ENCODE measurements at places on chromosomes 7 and 10.

DNA sequence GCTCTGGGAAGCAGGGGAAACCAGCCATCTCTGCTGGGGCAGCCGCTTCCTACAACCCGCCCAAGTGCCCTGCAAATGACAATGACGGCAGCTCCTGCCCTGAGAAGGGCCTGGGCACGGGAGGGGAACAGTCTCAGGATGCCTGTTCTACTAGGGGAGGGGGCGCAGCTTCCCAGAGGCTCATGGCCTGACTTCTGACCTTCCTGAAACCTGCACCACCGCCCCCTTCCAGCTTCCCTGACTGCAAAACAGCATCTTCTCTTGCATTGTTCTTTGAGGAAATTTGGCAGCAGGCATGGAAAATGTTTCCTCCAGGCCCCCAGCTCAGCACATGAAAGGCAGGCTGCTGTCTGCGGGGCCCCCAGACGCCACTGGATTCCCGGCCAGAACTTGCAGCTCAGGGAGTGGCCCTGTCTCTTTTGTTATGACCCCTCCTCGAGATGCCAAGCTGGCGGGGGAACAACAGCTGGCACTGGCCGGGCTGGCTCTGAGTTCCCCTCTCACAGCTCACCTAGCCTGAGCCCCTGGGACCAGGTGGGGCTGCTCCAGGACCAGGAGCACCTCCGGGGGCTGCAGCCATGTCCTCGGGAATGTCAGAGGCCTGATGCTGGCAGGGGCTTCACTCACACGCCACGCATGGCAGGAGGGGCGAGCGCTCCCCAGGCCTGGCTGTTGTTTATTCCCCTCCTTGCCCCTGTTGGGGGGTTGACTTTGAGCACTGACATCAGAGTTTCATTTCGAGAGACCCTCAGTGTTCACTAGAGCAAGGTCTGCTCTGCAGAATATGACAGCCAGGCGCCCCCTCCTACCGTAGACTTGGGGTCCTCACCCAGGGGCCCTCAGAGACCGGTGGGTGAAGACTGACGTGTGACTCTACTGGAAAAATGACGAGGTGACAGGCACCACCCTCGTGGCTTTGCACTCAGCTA lies 62.7 kb downstream of the CALML3 start:
- DNase-seq, result no peak

GRCh38 chr7:1961701-1962276 lies 271.0 kb downstream of the MAD1L1 start:
- DNase-seq, result no peak

GRCh38 chr10:33815776-33816175 lies 481.3 kb upstream of the NRP1 start:
- no peak for DNase-seq

- DNase-seq, result no peak
These were observed 95.4 kb downstream of the GSAP start for GRCh38 chr7:77320714-77321113.

DNA sequence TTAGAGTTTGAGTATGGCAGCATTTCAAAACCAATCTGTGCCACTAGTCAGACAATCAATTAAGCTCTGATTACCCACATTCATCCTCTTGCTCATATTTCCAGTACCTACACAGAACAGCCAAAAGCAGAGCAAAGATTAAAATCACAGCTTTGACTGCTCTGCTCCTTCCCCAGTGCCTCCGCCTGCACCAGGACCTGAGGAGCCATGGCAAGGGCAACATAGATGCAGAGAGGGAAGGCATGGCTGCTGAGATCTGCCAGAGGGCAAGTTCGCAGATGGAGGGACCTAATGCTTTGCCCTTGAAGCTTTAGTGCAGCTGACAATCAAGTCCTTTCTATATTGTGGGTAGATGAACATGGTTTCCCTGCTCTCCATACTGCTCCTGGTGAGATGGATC lies 148.1 kb downstream of the HTR7 start:
- DNase-seq, result no peak

GRCh38 chr10:114556236-114557122 lies 101.6 kb downstream of the ABLIM1 start:
- DNase-seq, result no peak

DNA sequence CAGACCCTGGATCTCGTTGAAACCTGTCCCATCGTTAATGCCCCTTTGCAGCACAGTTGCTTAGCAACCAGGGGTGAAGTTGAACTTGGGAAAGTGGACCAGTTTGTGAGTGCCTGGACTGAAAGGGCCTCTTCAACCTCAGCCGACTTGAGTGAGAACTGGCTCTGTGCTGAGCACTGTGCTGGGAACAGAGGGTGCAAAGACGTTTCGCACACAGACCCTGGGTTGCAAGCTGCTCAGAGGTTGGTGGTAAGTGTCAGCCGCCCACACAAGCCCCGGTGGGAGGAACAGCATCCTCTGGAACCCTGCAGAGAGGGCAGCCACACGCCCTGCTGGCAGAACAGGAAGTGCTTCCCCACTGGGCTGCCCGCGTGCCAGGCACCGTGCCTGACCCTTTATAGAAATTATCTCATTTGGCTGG lies 89.2 kb downstream of the CARD11 start:
- DNase-seq, result no peak

- DNase-seq, result no peak
These were observed 29.2 kb upstream of the EGFR start for GRCh38 chr7:54989453-54990225.

GRCh38 chr7:40810274-40810673 lies 675.5 kb downstream of the SUGCT start:
- no peak for DNase-seq

- no peak for DNase-seq
These were observed 126.5 kb downstream of the SLIT1 start for GRCh38 chr10:97059006-97059871.

DNA sequence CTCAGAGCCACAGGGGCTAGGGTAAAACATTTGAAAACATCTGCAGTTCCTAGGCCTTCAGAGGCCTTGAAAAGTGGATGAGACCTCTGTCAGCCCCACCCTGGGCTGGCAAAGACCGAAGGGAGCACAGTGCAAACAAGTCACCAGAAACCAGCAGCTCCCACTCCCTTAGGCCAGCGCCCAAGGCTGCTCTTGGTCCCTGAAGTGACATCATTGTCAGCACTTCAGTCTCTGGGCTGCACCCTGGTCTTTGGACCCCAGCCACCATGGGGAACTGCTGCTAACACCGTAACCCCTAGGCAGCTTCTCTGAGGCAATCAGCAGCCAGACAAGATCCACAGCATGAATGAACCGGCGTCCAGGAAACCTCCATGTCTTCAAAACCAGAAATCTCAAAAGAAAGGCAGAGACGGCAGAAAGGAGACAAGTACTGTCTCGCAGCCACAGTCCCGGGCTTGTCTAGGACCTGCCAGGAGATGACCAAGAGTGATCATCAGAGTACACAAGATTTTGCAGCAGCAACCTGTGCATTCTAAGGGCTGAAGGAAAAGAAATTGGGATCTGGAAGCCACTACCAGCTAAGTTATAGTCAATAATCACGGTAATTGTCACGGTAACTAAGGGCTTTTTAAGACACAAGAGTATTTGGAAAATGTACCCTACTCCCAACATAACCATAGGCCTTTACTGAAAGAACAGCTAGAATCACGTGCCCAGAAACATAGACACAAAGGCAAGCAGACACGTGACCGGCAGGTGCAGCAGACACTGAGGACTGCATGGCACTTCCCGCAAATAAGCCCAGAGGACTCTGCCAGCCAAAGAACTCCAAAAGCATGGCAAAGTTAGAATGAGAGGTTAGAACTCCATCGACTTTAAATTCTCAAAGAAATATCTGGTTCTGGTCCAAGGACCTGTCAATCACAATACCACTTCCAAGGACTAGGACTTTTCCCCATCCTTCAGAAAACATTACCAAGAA lies 23.3 kb downstream of the CPXM2 start:
- DNase-seq, result no peak

GRCh38 chr7:54015251-54015650 lies 526.9 kb upstream of the VSTM2A start:
- no peak for DNase-seq

- DNase-seq, result no peak
These were observed 61.2 kb downstream of the OAT start for GRCh38 chr10:124357561-124357885.

DNA sequence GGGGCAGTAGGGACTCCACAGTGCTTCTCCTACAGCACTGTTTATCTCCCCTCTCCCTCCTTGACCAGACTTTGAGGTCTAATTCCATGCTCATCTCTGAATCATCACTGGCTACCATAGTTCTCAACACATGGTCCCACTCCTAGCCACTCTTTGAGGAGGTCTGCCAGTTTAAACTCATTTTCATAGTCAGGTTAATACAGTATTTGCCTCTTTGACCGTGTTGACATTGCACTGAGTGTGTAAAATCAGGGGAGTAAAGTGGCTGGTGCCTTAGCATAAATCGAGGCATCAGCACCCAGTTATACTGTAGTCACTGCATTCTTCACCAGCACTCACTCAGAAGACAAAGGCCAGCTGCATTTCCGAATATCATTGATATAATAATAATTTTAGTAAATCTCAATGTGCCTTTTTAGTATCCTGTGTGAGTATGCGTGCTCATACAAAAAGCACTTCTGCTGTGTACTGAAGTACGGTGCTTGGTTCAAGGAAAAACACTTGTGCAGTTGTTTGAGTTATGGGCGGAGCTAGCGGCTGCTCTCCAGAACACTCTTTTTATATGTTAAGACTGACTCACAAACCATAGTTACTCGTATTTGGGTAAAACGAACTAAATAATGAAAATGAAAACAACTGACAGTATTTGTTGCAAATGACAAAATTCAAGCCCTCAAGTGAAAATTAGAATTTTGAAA lies 89.7 kb downstream of the GALNT11 start:
- DNase-seq, result no peak

- no peak for DNase-seq
These were observed 322 bp upstream of the RAMP3 start for GRCh38 chr7:45157286-45157652.

GRCh38 chr10:61626209-61626608 lies 36.5 kb upstream of the CABCOCO1 start:
- DNase-seq, result no peak

- no peak for DNase-seq
These were observed 61.0 kb downstream of the ITIH5 start for GRCh38 chr10:7605565-7606295.

GRCh38 chr7:98662289-98662688 lies 45.2 kb downstream of the NPTX2 start:
- no peak for DNase-seq

GRCh38 chr10:71444284-71445054 lies 47.7 kb downstream of the CDH23 start:
- no peak for DNase-seq

DNA sequence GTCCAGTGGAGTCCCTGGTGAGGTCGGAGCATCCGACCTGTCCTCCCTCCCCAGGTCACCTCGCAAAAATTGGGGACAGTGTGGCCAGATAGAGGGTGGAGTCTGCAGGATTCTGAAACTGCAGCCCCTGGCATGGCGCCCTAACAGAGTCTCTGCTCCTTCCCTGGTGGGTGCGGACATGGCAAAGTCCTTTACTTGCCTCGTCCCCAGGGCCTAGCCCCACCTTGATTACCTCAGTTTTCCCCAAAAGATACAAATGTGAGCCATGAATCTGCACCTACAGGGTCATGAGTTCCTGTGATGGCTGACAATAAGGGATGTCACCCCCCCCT lies 47.7 kb downstream of the NPVF start:
- no peak for DNase-seq

DNA sequence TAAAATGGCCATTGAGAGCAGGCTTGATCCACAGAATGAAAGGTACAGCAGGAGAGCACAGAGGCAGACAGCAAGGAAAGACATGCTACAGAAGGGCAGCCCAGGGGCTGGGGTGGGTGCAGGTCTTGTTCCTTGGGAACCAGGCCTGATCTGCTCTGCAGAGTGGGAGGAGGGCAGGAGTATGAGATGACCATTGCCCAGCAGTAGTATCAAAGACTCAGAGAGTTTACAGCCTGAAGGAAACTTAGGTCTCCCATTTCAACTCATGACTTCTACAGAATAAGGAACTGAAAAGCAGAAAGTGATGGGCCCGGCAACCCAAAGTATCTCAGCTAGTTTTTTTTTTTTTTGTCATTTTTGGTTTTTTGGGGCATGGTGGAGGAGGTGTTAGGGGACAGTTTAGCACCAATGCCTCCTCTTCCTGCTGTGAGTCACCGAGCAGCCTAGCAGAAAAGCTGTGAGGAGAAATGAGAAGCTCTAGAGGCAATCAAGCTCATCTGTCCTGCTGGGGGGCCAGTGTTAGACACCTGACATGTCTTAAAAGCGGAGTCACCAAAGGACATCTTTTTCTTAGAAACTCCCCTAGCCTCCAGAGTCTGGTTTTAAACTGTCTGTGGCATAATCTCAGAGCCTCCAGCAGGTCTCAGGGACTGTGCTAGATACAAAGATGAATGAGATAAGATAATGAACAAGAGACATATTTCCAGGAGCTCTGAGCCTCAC lies 34.3 kb upstream of the HERPUD2 start:
- no peak for DNase-seq

- no peak for DNase-seq
These were observed 98.2 kb upstream of the MEOX2 start for GRCh38 chr7:15784694-15785030.

- no peak for DNase-seq
These were observed 61.6 kb downstream of the TASOR2 start for GRCh38 chr10:5746197-5746596.

DNA sequence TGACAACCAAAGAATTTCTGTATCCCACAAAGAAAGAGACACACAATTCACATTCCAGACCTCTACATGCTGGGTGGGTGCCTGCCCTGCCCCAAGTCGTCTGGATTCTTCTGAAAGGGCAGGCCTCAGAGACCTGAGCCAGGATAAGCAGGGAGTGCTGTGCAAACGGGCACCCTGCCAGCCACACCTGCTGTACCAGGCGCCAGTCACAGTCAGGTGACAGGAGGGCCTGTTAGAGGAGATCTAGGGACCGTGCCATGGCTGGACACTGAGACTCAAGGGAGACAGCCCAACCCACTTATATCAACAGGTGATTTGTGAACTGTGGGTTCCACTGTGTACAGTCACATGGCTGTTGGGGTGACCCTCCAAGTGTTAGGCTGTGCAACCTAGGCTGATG lies 103.1 kb upstream of the AFAP1L2 start:
- DNase-seq, result no peak

DNA sequence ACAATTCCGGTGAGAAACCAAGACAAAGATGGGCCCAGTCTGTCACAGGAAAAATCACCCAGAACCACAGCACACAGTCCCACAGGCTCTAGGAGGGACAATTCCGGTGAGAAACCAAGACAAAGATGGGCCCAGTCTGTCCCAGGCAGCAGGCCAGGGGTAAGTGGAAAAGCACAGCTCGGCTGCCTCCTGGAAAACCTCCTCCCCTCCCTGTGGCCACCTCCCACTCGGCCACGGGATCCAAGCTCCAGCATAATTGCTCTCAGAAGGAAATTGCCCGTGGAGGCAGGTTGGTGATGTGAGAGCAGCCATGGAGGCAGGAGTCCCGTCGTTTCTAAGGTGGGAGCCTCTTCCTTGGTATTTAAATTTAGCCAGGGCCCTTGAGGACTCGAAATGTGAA lies 95.7 kb downstream of the PLXNA4 start:
- DNase-seq, result no peak

DNA sequence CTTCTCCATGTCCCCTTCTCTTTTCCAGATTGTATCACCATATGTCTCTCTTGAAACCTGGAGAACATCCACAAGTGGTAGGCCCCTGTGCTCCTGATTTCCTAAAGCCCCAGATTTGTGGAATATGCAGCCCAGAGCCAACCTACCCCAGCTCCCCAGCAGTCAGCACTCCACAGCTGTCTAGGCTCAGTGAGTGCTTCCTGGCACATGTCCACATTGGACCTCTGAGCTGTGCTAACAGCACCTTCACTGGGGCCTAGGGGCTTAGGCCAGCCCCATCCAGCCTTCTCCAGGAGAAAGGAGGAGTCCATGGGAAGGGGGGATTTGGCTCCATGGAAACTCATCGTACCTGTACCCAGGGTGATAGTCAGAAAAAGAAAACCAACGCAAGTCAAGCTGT lies 192.7 kb downstream of the FGFR2 start:
- no peak for DNase-seq

Data from right renal cortex interstitium (tissue), 3 donors.